Prostate gland (tissue), 2 donors: ENCODE measurements at places on chromosomes 1 and 21. TPM values are rescaled to one million over a fixed set of nuclear protein-coding genes. Genes with fewer than 3 reads are reported as not detected.

DNA sequence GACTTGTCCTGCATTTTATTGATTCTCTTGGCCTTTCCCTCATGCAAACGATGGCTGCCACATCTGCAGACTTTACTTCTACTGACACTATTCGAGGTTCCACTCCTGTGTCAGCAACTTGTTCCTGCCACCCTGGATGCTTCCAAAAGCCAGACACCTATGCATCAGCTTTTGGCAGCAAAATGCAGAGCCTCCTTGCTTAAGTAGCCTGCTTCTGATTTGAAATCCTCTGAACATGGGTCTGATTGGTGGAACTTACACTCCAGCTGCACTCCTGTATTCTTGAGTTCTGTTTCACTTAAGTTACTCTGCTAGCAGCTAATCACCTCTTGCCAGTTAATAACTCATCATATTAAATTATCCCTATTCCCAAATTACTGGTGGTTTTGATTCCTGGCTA lies 152.1 kb upstream of the FMN2 start:
- no peak overlapping the region for H3K27ac ChIP-seq
- no peaks in the 10 kb centered on the region for H3K27me3 ChIP-seq
- H3K36me3 ChIP-seq: no peaks in the 10 kb centered on the region

GRCh38 chr21:26490771-26491170 lies 82.3 kb downstream of the CYYR1 start:
- no peak for DNase-seq
- H3K4me3 ChIP-seq: no peak overlapping the region
- H3K36me3 ChIP-seq: no peaks in the 10 kb centered on the region
- H3K27me3 ChIP-seq: no peaks in the 10 kb centered on the region
- no peak overlapping the region for H3K27ac ChIP-seq

GRCh38 chr1:58597076-58597475 lies 20.0 kb upstream of the TACSTD2 start:
- no peak for DNase-seq
- H3K27me3 ChIP-seq: no peaks in the 10 kb centered on the region
- no peaks in the 10 kb centered on the region for H3K4me1 ChIP-seq
- no peaks in the 10 kb centered on the region for H3K36me3 ChIP-seq
- no peak overlapping the region for H3K4me3 ChIP-seq

DNA sequence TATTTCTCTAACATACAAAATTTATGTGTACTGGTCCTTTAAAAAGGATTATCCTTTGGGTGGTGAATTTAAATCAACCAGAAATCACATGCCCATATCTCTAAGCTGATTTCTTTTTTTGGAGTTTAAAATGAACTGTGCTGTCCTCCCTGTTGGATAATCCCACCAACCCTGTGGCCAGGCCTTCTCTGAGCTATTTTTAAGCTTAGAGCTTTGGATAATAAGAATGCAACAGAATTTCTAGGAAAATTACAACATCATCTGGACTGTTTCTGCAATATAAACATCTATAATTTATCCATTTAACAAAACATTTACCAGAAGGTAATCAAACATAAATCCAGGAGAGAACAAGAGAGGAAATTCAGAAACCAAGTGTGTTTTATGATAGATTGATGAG lies 88.3 kb downstream of the LRRC40 start:
- H3K4me3 ChIP-seq: no peak overlapping the region
- H3K27me3 ChIP-seq: no peaks in the 10 kb centered on the region
- no peaks in the 10 kb centered on the region for H3K36me3 ChIP-seq

- peaks cover 4% of the 10 kb centered on the region for H3K4me1 ChIP-seq
- DNase-seq: peak; percentile 14
- peaks cover 8% of the 10 kb centered on the region for H3K27me3 ChIP-seq
- peak within 1 kb of the TSS; percentile 22 for H3K4me3 ChIP-seq
- no peak within 1 kb of the TSS for H3K27ac ChIP-seq
Observed at GRCh38 chr21:37916310-37917051, at the start of gene KCNJ6. Gene KCNJ6, minus strand, starts transcription at chr21:37916457. Its CDS starts 75,775 bp downstream, at chr21:37840682.

- DNase-seq: peak; percentile 6
- H3K27ac ChIP-seq: no peak overlapping the region
- H3K4me1 ChIP-seq: peaks cover 3% of the 10 kb centered on the region
- no peak overlapping the region for H3K4me3 ChIP-seq
- no peaks in the 10 kb centered on the region for H3K36me3 ChIP-seq
Observed at GRCh38 chr1:111690306-111690617, 48.9 kb downstream of the INKA2 start.

DNA sequence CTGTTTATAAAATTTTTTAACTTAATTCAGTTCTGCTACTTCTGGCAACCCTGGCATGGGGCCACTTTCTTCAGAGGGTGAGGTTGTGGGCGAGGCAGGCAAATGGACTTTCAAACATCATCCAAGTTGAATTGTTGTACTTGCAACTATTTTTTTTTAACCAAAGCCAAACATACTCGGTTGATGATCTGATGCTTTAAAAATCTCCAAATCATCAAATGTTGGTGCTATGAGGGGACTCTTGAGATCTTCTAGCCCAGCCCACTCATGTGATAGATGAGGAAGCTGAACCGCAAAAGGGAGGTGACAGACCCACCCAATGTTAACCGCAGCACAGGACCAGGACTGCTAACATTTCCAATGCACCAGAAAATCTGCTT lies 6.7 kb downstream of the SLC1A7 start:
- H3K27me3 ChIP-seq: no peaks in the 10 kb centered on the region
- H3K4me3 ChIP-seq: no peak overlapping the region
- H3K4me1 ChIP-seq: no peaks in the 10 kb centered on the region
- H3K36me3 ChIP-seq: no peaks in the 10 kb centered on the region
- H3K27ac ChIP-seq: no peak overlapping the region
- DNase-seq: no peak

GRCh38 chr1:113255720-113256347 lies 134.5 kb upstream of the MAGI3 start:
- H3K27me3 ChIP-seq: no peaks in the 10 kb centered on the region
- H3K4me1 ChIP-seq: peaks cover 6% of the 10 kb centered on the region
- DNase-seq: peak; percentile 89
- H3K36me3 ChIP-seq: no peaks in the 10 kb centered on the region
- H3K4me3 ChIP-seq: no peak overlapping the region
- peak overlapping the region; percentile 77 for H3K27ac ChIP-seq

GRCh38 chr1:198913667-198914066 lies 274.8 kb downstream of the PTPRC start:
- H3K4me1 ChIP-seq: no peaks in the 10 kb centered on the region
- H3K36me3 ChIP-seq: no peaks in the 10 kb centered on the region
- H3K27ac ChIP-seq: no peak overlapping the region
- no peak for DNase-seq

The CHRM3 gene
- total RNA-seq: 2.2 TPM

DNA sequence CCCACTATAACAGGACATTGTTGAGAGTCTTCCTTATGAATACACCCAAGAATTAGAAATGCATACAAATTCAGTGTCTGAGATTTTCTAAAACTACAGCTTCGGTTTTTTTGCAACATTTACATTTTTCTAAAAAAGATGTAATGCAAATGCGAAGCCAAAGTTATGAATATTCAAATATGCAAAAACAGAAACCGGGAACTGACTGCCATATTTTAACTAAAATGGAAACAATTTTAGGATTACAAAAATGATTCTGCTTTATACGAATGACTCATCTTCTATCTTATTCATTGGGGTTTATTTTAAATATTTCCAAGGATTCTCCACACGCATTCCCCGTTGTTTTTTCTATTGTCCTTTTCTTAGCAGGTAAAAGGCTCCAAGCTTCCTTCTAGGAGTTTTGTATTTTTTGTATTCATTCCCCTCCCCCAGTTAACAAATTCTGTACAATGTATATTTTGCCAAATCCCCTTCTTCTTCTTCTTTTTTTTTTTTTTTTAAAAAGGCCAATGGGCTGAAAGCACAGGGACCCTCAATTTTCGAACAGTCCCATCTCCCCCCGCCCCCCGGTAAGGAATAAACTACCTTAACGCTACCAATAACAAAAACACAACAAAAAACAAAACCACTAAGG lies 1.0 kb downstream of the ARPC5 start:
- peak overlapping the region; percentile 83 for H3K4me3 ChIP-seq
- no peak for DNase-seq
- peak overlapping the region; percentile 90 for H3K27ac ChIP-seq
- H3K27me3 ChIP-seq: no peaks in the 10 kb centered on the region
- H3K4me1 ChIP-seq: no peaks in the 10 kb centered on the region

- H3K27ac ChIP-seq: no peak overlapping the region
- no peaks in the 10 kb centered on the region for H3K27me3 ChIP-seq
- DNase-seq: no peak
- no peak overlapping the region for H3K4me3 ChIP-seq
- H3K4me1 ChIP-seq: no peaks in the 10 kb centered on the region
Observed at GRCh38 chr1:185720633-185721272, 13.4 kb upstream of the HMCN1 start.

The SMPDL3B gene
- 7.7 TPM for total RNA-seq

The PTGER3 gene
- 4.0 TPM for total RNA-seq

The CLEC20A gene
- total RNA-seq: not detected

DNA sequence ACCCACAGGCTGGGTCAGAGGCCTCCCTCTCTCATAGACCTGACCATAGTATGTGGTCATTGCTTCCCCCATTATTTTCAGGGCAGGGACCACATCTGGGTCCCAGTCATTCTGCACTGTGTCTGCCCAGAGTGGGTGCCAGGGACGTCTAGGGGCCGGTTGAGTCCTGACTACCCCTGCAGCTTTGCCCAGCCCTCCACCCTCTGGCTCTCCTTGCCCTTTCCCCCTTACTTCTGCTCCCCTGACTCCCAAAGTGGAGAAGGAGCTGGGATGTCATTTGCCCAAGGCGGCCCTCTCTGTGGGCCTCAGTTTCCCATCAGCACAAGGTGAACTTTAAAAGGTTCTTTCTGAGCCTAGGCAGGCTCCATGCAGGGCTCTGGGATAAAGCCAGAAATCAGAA lies 4.3 kb upstream of the TTC22 start:
- no peak overlapping the region for H3K4me3 ChIP-seq
- DNase-seq: no peak
- H3K27ac ChIP-seq: no peak overlapping the region
- H3K4me1 ChIP-seq: no peaks in the 10 kb centered on the region

The OR2T2 gene
- not detected for total RNA-seq

GRCh38 chr1:165494949-165495857 lies 48.6 kb upstream of the LRRC52 start:
- DNase-seq: no peak
- no peaks in the 10 kb centered on the region for H3K36me3 ChIP-seq
- no peak overlapping the region for H3K27ac ChIP-seq
- H3K27me3 ChIP-seq: no peaks in the 10 kb centered on the region
- no peak overlapping the region for H3K4me3 ChIP-seq

DNA sequence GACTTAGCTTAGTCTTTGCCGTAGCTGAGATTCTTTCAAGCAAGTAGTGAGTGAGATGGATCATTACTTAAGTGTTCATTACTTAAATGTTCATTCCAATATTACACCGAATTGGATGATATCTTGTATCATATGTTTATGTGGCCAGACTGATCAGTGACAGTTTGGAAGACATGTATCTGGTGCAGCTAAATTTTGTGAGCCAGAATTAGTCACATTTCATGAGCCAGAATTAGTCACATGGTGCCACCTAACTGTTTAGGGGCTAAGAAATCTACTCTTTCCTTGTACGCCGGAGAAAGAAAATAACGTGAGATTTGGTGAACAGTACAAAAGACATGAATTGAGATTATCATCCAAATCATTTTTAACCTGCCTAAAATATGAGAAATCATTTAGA lies 355.6 kb downstream of the USP25 start:
- H3K36me3 ChIP-seq: no peaks in the 10 kb centered on the region
- no peak for DNase-seq
- H3K4me1 ChIP-seq: no peaks in the 10 kb centered on the region
- H3K27me3 ChIP-seq: no peaks in the 10 kb centered on the region
- peak overlapping the region; percentile 61 for H3K27ac ChIP-seq

- H3K4me3 ChIP-seq: no peak overlapping the region
- no peaks in the 10 kb centered on the region for H3K27me3 ChIP-seq
- no peak overlapping the region for H3K27ac ChIP-seq
- no peaks in the 10 kb centered on the region for H3K36me3 ChIP-seq
- DNase-seq: no peak
Observed at GRCh38 chr1:41345434-41346075, 15.7 kb upstream of the FOXO6 start.

The SIM2 gene
- 16.3 TPM for total RNA-seq

The CAPN8 gene
- total RNA-seq: 3.0 TPM

DNA sequence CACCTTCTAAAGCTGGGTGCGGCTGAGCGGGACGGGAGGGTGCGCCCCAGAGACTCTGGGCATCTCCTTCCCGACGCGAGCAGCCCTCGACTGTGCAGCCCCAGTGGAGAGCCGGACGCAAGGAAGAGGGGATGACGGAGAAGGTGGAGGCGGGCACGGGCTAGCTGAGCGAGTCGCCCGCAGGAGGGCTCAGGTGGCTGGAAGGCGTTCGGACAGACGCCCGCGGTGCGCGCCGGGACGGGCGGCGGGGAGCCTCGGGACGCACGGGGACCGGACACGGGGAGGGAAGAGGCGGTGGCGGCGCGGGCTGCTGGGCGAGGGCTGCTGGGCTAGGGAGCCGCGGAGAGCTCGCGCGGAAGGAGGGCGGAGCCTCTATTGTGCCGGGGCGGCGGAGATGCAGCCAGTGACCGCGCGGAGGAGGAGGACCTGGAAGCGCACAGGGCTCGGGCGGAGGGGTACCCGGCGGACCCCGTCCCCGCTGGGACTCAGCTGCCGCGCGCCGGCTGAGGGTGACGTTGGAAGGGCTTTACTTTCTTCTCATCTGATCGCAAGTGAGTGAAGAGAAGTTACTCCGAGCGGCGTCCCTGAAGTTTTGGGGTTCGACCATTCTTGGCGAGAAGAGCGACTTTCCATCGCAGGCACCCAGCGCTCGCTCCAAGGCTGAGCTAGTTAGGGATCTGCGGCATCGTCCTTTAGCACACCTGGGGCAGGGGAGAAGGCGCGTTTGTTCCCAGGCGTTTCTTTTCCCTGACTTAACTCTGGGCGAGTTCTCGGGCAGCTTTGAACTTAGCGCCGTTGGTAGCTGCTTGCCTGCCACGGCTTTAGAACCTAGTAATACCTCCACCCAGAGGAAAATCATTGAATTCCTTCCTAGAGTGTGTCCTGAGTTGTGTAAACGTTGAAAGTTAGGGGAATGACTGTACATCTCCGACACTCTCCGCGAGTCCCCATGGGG lies at the start of gene OLFML2B:
OLFML2B (minus strand) TSS at position 323 of the 955 bp plus-strand sequence. CDS start 439 bp downstream, outside the sequence.
- H3K27me3 ChIP-seq: no peaks in the 10 kb centered on the region
- H3K4me1 ChIP-seq: peaks cover 6% of the 10 kb centered on the region
- H3K27ac ChIP-seq: peak within 1 kb of the TSS; percentile 7
- DNase-seq: peak; percentile 50
- H3K36me3 ChIP-seq: no peaks in the 10 kb centered on the region

GRCh38 chr1:207393610-207394009 lies 60.5 kb upstream of the CR2 start:
- no peak overlapping the region for H3K4me3 ChIP-seq
- H3K36me3 ChIP-seq: no peaks in the 10 kb centered on the region
- H3K27ac ChIP-seq: no peak overlapping the region
- peak; percentile 8 for DNase-seq
- no peaks in the 10 kb centered on the region for H3K4me1 ChIP-seq

GRCh38 chr1:201250326-201251011 lies 32.8 kb upstream of the PKP1 start:
- no peaks in the 10 kb centered on the region for H3K36me3 ChIP-seq
- no peak overlapping the region for H3K4me3 ChIP-seq
- no peak overlapping the region for H3K27ac ChIP-seq
- no peaks in the 10 kb centered on the region for H3K4me1 ChIP-seq
- H3K27me3 ChIP-seq: no peaks in the 10 kb centered on the region
